Omental fat pad (tissue), 4 donors: ENCODE measurements at places on chromosomes 3 and 15. TPM values are rescaled to one million over a fixed set of nuclear protein-coding genes. Genes with fewer than 3 reads are reported as not detected.

GRCh38 chr3:12356996-12357395, 68.1 kb downstream of the PPARG start:
- DNase-seq: no peak

The SPINT1 gene
- total RNA-seq: 13.9 TPM

- DNase-seq: no peak
Observed at GRCh38 chr15:78810003-78810361, 1.3 kb downstream of the ADAMTS7 start.

DNA sequence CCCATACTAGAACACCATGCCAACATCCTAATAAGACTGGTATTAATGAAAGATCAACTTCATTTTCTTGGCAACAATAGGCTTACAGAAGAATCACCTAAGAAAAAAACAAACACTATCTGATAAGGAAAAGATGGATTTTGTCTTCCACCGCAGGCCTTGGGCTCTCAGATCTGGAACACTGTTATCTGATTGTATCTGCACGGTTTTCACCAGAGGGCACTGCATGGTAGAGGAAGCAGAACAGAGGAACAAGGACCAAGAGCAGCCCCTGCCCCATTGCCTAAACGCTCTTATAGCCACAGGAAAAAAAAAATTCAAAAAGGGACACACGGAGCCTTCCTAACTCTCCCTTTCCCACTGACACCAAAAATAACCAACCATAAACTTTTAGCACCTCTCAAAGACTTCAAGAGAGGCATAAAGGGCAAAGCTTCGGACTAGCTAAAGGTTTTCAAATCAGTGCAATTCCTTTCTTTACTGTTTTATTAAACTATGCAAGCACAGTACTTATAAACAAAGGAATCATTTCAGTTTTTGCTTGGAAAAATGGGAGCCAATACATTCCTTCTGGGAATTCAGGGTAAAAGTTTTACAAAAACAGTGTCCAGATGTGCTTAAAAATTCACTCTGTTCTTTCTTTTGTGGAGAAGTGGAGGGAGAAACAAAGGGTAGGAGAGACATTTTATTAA, 23.3 kb downstream of the IL17RD start:
- no peak for DNase-seq

- DNase-seq: no peak
Observed at GRCh38 chr15:75037685-75038084, 14.3 kb downstream of the PPCDC start.

- no peak for DNase-seq
Observed at GRCh38 chr15:78691167-78691850, 50.3 kb upstream of the CHRNB4 start.

GRCh38 chr15:70722266-70723121, 40.9 kb downstream of the UACA start:
- no peak for DNase-seq

DNA sequence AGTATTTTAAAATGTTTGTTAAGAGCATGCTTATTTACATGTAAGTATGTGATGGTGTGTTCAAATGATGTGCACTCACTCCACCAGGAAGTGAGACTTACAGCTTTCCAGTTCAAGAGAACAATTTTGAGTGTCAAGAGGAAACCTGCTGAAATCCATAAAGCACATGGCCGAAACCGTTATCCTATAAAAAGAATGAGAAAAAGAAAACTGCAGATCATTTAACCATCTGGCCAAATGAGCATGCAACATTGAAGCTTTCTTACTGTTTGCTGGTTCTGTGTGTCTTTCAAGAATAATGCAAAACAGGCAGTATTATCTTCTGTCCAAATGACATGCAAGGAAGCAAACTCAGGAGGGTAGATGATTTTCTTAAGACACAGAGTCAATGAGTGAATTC, 26.3 kb downstream of the GABRR3 start:
- DNase-seq: no peak

DNA sequence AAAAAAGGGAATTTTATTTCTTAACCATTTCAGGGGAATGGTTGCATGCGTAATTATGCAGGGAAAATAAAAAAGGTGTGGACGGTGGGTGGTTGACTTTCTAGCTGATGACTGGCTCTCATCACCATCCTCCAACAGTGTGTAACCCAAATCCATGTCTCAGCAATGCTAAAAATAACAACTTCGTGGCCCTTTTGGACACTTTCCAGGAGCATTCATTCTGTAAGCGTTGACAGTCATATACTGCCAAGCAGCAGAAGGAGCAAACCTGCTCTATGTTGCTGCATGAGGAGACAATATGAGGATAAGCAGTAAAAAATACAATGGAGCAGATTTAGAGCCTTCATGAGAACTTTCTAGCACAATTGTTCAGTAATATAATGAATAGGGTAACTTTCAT, 189.1 kb downstream of the ANXA2 start:
- DNase-seq: no peak
